ENCODE measurements at places on chromosomes 1 and 21. TPM values are rescaled to one million over a fixed set of nuclear protein-coding genes. Genes with fewer than 3 reads are reported as not detected.

Gene SERINC2
- total RNA-seq: 13.4 TPM

Gene AKNAD1
- total RNA-seq: 0.33 TPM

Gene KCNQ4
- 0.53 TPM for total RNA-seq

Gene TCHH
- 0.03 TPM for total RNA-seq

Gene KIAA0319L
- total RNA-seq: 59.0 TPM

Data from smooth muscle cell of the pulmonary artery (primary cell).